Left kidney (tissue), 8 donors: ENCODE measurements at places on chromosomes 6 and 20. TPM values are rescaled to one million over a fixed set of nuclear protein-coding genes. Genes with fewer than 3 reads are reported as not detected.
A peak's percentile ranks its signal among the peaks of the same experiment; 100 is the strongest.

DNA sequence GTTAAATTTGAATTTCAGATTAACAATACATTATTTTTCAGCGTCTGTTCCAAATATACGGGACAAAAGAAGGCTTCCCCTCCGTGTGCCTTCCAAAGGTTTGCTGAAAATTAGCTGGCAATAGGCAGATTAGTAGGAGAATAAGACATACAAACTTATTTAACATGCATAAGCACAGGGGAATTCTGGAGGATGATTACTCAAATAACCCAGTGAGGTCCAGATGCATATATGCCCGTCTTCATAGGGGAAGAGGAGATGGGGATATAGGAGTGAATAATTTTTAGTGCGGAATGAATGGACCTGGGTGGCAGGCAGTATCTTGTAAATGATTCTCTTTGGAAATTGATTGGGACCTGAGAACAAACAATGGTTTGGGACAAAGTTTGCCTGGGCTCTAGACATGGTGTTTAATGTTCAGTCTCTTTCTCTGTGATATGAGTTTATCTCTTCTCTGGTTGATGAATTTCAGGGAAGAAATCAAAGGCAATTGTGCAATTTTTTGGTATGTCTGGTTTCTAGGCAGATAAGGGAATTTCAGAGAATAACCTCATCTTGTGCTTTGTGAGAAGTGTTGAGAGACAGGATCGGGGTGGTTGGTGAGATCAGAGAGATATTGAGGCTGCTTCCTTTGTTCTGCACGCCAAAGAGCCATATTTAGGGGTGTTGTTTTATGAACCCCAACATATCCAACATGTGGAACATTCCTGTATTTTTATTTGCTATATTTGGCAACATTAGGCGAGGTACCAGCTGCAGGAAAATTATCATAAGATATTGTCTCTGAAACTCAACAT is 63.7 kb downstream of the MKKS start:
- no peak for DNase-seq

DNA sequence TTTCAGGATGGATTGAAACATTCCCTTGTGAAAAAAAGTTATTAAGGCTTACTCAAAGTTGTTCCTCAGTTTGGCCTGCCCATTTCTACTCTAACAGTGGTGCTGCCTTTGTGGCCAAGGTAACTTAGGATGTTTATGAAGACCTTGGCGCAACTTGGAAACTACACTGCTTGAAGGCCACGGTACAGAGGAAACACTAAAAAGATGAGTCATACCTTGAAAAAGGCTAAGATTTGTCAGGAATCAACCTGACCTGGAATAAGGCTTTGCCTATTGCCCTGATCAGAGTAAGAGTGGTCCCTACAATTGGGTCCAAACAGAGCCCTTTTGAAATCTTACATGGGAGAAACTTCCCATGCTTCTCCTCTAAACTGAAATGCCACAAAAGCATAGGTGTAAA is 119.9 kb upstream of the MOCS1 start:
- no peak for DNase-seq

DNA sequence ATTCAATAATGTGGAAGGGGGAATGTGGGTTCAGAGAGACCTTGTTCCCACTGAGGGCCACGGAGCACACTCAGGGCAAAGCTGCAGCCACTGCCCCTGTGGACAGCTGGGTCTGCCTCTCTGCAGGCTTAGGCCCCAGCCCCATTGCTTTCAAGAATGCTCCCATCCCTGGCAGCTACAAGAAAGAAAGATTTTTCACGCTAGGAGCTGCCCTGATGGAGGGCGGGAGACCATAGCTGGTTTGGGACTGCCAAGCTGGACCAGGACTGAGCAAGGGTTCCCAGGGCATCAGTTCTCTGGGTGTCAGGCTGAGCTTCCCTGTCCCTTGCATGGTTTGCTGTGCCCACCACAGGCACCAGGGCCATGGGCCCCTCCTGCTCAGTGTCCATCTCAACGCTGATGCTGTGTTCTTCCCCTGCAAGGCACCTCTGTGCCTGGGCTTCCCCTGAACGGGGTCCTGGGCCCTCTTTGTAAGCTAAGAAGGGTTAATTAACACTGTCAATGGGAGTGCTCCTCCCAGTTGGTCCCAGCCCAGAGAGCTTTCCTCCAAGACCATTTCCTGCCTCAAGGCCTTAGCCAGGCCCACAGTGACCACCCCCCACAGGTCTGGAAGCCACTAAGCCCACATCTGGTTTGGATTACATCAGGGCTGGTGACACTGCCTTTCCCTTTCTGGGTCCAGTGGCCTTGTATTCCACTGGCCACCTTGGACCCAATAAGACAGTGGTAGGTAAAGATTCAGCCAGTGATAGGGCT is 8.4 kb downstream of the FOXS1 start:
- DNase-seq: no peak

GRCh38 chr20:53260168-53260567 is 288.0 kb downstream of the TSHZ2 start:
- DNase-seq: no peak

- peak; percentile 71 for DNase-seq
These were observed 39.2 kb downstream of the ZMYND8 start for GRCh38 chr20:47317127-47317895.

GRCh38 chr20:32984196-32984595 is 20.0 kb downstream of the SUN5 start:
- no peak for DNase-seq

DNA sequence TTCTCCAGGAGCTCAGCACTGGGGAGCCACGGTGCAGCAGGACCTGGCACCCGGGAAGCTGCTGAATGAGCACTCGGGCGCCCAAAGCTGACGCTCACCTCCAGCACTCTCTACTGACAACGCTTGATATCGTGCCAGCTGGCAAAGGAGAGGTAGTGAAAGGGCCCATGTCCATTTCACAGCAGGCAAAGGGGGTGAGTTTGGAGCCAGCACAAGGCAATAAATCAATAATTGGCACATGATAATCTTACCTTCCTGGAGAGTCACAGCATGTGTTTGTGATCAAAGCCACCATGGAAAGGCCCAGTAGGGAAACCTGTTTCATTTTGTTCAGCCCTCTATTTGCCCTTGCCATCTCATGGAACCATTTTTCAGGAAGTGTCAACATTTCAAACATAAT is 23.3 kb upstream of the SMIM26 start:
- no peak for DNase-seq

DNA sequence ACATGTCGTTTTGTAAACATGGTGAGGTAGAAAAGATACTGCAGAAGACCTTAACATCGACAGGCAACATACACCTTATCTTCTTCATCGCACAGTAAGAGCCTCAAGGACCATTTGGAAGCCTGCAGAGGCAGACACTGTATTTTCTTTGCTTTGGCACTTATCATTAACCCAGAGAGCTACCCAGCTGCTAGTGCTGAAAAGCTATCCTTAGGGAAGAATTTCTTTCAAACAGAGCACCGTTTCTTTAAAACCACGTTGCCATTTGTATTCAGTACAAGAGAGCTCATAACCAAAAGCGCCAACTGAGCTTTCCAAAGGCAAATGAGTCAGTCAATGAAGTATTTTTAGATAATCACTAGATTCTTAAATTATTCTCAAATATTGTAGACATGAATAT is 306.6 kb downstream of the EPM2A start:
- DNase-seq: no peak

GRCh38 chr6:124393536-124393935 is 568.7 kb upstream of the RNF217 start:
- no peak for DNase-seq

The CD83 gene
- 12.6 TPM for polyA plus RNA-seq

The GFRA4 gene
- polyA plus RNA-seq: 0.17 TPM

GRCh38 chr6:24501374-24501773 is 6.6 kb downstream of the ALDH5A1 start:
- DNase-seq: no peak

GRCh38 chr6:93784794-93785693 is 365.7 kb upstream of the EPHA7 start:
- no peak for DNase-seq

- no peak for DNase-seq
These were observed 116.8 kb downstream of the ARHGAP18 start for GRCh38 chr6:129593233-129593564.

GRCh38 chr6:16583144-16583762 is 178.0 kb downstream of the ATXN1 start:
- no peak for DNase-seq

- no peak for DNase-seq
These were observed 98.2 kb downstream of the CAP2 start for GRCh38 chr6:17491416-17492142.

GRCh38 chr20:24275946-24276705 is 193.3 kb upstream of the SYNDIG1 start:
- no peak for DNase-seq

The HSPA1A gene
- polyA plus RNA-seq: 72.3 TPM

- DNase-seq: no peak
These were observed 214.6 kb upstream of the SNX9 start for GRCh38 chr6:157608221-157609075.

- no peak for DNase-seq
These were observed 16.8 kb downstream of the SRSF3 start for GRCh38 chr6:36610956-36611336.

The EPPIN gene
- 0.55 TPM for polyA plus RNA-seq

DNA sequence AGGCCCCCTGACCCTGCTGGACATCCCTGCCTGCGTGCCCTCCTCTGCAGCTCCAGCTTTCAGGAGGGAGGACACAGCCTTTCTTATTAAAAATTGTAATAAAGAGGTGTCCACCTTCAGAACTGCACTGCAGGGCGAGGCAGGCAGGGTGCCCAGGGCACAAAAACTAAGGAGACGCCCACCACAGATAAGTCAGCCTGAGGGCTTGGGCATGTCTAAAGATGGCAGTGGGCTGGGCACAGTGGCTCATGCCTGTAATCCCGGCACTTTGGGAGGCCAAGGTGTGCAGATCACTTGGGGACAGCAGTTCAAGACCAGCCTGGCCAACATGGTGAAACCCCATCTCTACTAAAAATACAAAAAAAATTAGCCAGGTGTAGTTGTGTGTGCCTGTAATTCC is 7.0 kb upstream of the C20orf144 start:
- no peak for DNase-seq

DNA sequence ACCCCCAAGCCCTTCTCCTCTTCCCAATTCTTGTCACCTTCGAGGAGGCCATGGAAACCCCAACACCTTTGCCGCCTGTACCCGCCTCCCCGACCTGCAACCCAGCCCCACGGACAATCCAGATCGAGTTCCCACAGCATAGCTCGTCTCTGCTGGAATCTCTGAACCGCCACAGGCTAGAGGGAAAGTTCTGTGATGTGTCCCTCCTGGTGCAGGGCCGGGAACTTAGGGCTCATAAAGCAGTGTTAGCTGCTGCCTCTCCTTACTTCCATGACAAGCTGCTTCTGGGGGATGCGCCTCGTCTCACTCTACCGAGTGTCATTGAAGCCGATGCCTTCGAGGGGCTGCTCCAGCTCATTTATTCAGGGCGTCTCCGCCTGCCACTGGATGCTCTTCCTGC is 675 bp downstream of the ZBTB9 start:
- no peak for DNase-seq

- DNase-seq: no peak
These were observed 107.6 kb upstream of the MCHR2 start for GRCh38 chr6:100101644-100102043.

The CD164 gene
- polyA plus RNA-seq: 538 TPM

The WFDC2 gene
- 164 TPM for polyA plus RNA-seq

GRCh38 chr6:42017021-42017643 is 33.2 kb upstream of the TAF8 start:
- no peak for DNase-seq

The ZSCAN23 gene
- polyA plus RNA-seq: 16.5 TPM

The DSP gene
- 88.8 TPM for polyA plus RNA-seq

GRCh38 chr20:23136893-23137745 is 51.0 kb upstream of the CD93 start:
- DNase-seq: no peak

DNA sequence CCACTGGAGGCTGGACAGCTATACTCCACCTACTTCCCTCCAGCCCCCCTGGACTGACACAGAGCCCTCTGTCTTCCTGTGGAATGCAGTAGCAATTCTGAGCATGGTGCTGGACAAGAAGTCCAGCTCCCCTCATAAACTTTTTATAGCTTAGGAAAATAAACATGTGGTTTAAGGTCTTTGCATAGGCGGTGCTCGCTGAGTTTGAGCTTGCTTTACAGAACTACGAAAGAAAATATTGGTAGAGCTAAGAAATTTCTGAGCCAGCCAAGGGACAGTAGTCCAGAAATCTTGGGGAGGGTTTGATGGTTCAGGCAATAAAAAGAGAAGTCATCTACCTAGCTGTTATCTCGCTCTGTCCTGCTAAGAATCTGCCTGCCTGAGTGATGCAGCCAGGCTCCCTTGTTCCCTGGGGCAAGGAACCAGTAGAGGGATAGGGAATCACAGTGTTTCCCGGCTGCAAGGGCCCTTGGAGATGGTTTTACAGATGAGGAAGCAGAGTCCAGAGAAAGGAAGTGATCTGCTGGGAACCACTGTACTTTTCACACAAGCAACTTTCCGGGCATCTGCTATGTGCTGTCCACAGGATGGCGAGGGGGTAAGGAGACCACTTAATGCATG is 343.4 kb downstream of the CDC5L start:
- no peak for DNase-seq

DNA sequence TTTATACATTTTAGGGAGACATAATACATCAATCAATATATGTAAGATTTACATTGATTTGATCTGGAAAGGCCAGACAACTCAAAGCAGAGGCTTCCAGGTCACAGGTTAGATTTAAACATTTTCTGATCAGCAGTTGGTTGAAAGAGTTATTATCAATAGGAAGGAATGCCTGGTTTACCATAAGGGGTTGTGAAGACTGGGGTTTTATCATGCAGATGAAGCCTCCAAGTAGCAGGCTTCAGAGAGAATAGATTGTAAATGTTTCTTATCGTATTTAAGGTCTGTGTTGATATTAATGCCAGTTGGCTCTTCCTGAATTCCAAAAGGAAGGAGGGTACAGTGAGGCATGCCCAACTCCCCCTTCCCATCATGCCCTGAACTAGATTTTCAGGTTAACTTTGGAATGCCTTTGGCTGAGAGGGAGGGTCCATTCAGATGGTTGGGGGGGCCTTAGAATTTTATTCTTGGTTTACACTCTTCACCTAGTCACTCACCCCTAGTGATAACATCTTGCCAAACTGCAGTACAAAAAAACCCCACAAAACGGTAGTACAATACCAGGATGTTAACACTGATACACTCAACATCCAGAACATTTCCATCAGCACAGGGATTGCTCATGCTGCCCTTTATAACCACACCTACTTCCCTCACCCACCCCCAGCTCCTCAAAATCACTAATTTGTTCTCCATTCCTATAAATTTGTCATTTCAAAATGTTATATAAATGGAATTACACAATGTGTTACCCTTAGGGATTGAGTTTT is 259.6 kb upstream of the PLN start:
- DNase-seq: no peak

- no peak for DNase-seq
These were observed 129.8 kb downstream of the SLC23A2 start for GRCh38 chr20:4871486-4871885.

GRCh38 chr6:155943635-155944034 is 488.0 kb upstream of the NOX3 start:
- no peak for DNase-seq

The TBX18 gene
- polyA plus RNA-seq: 12.5 TPM

DNA sequence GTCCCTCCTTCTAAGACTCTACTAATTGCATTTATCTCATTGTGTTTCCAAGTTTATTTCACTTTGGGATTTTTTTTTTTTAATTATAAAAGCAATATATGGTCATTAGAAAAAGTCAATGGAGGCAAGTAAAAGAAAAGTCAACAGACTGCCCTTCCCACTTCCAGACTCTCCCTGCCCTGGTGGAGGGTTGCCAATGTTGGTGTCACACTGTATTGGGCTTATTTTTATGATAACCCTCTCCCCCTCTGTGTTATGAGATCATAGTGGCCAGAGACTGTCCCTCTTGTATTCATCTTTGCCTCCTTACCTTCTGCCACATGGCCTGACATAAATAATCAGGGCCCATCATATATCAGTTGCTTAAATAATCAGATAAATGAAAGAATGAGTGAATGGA is 63.4 kb downstream of the LRRC1 start:
- DNase-seq: no peak
